ENCODE measurements at places on chromosomes 12 and 14.

DNA sequence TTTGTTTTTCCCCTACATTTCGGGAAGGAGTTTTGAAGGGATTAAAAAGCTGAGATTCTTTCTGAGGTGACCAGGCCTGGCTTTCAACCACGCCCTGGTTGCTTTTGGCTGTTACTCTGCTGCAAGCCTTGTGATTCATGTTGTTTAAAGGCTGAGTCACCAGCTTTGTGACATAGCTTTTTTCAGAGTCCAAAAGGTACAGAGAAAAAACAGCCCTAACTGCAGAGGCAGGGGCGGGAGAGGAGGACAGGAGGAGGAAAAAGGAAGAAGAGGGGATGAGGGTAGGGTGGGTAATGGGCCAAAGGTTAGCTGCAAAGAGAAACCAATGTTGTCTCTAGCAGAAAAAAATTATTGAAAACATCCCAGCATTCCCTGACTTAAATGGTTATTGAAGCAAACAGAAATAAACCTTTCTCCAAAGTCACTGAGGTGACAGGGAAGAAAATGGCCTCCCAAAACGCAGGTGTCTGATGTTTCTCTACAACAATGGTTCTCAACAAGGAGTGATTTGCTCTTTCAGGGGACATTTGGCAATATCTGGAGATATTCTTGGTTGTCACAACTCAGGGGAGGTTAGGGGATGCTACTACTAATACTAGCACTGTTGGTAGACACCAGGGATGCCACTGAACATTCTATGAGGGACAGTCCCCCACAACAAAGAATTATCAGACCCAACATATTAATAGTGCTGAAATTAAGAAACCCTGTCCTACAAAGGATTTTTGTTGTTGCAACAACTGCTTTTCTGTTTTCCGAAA, 2.1 kb upstream of the UBC start:
- DNase-seq: no peak

- DNase-seq: no peak
These were observed 35.8 kb downstream of the DDX51 start for GRCh38 chr12:132108211-132108832.

DNA sequence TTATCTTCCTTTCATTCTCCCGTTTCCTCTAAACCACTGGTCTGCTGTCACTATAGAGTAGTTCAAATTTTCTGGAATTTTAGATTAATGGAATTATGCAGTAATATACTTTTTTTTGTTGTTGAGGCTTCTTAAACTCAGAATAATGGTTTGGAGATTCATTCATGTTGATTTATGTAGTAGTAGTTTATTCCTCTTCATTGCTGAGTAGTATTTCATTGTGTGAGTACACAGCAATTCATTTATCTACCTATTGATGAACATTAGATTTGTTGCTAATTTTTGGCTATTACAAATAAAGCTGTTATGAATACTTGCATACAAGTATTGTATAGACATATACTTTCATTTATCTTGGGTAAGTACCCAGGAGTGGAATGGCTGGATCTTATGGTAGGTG, 7.2 kb downstream of the RASSF8 start:
- no peak for DNase-seq

- no peak for DNase-seq
These were observed 324.8 kb downstream of the C12orf50 start for GRCh38 chr12:87704374-87704773.

GRCh38 chr12:109710747-109711595, 2.7 kb upstream of the FAM222A start:
- no peak for DNase-seq

GRCh38 chr14:103542605-103543088, 13.7 kb downstream of the TRMT61A start:
- DNase-seq: no peak

- DNase-seq: no peak
These were observed at the start of gene AVPR1A for GRCh38 chr12:63150713-63151622. AVPR1A (minus strand) TSS chr12:63151201; CDS start chr12:63150836, 365 bp downstream.

- DNase-seq: no peak
These were observed 12.6 kb downstream of the DDX55 start for GRCh38 chr12:123614531-123614930.

- no peak for DNase-seq
These were observed 108.5 kb downstream of the NRXN3 start for GRCh38 chr14:78278464-78279250.

GRCh38 chr12:125132698-125133400, 67.6 kb downstream of the AACS start:
- no peak for DNase-seq

DNA sequence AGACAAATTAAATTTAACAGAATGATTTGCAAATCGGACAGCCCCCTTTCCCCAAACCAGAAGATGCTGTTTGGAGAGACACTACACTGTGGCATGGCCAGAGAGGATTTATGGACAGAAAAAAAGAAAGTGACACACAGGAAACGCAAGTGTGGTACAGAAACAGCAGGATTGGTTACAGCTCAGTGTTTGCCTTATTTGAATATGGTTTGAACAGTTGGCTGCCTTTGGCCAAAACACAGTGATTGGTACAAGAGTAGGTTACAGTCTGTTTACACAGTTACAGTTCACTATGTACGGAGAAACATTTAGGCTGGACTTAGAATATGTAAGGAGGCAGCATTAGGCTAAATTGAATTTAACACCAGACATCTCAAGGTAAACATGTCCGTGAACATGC, 335.3 kb downstream of the NPAS3 start:
- no peak for DNase-seq

DNA sequence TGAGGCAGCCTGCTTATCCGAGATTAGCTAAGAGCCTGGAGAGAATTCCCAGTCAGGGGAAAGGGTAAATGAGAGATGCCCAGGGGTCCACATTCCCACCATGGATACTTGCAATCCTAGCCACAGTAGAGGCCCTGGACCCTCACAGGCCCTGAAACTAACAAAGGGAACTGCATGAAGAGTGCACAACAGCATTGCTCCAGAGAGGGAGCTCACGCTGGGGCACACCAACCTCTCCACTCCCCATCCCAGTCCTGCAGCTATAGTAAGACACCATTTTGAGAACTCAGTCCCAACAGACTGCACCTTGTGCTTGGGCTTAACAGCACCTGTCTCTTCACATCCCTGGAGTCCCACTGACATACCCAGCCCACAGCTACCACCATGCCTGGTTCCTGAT, 30.5 kb downstream of the CEP83 start:
- DNase-seq: no peak

- no peak for DNase-seq
These were observed 60.6 kb downstream of the ARL6IP4 start for GRCh38 chr12:123041042-123041531.

- DNase-seq: no peak
These were observed 188.8 kb downstream of the TTC7B start for GRCh38 chr14:90627478-90627877.

- no peak for DNase-seq
These were observed 398.1 kb downstream of the NOVA1 start for GRCh38 chr14:26199590-26200370.

DNA sequence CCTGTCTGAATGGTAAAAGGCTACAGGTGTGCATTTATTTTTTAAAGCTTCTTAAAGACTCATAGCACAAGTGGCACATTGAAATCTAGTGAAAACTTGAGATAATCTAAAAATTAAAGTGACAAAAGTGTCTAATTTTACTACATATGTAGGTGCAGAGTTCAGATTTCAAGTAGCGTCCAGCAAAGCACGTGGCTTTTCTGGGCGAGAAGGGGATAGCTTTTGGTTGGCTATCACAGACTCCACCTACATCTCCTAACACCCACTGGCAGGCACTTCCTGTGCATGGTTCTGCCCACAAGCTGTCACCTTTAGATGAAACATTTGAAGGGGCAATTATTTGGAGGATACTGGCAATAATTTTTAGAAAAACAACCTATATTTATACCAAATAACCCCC, 1.9 kb upstream of the PITPNM2 start:
- DNase-seq: no peak

GRCh38 chr12:29552994-29553748, 55.7 kb upstream of the OVCH1 start:
- no peak for DNase-seq

DNA sequence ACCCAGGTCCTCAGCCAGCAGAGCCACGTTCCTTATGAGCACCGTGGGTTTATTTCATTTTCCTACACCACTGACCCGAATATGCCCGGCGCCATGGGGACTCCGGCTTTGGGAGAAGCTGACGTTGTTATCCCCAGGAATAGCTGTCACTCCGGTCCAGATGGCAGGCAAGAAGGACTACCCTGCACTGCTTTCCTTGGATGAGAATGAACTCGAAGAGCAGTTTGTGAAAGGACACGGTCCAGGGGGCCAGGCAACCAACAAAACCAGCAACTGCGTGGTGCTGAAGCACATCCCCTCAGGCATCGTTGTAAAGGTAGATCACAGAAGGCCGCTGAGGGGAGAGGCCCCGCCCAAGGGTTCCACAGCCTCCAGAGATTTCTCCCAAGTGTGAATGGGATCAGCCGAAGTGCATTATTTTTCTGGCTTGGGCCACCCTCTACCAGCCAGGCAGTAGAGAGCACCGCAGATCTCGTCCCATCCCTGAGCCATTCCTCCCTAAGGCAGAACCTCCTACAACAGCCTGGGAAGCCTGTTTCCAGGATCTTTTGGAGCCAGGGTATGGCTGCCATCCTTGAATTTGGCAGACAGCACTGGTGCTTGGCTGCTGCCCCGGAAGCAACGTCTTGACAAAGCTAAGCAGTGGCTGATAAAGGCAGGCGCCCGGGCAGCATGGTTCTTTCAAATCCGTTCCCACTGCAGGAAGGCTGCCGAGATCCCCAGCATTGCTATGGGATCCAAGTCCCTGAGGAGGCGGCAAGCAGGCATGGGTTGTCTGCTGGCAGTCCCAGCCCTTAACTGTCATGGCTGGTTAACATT, 17.8 kb downstream of the CDK2AP1 start:
- no peak for DNase-seq

- no peak for DNase-seq
These were observed 780.5 kb downstream of the NRXN3 start for GRCh38 chr14:78950649-78951048.

GRCh38 chr12:123506059-123506842, 27.3 kb downstream of the RILPL1 start:
- no peak for DNase-seq

DNA sequence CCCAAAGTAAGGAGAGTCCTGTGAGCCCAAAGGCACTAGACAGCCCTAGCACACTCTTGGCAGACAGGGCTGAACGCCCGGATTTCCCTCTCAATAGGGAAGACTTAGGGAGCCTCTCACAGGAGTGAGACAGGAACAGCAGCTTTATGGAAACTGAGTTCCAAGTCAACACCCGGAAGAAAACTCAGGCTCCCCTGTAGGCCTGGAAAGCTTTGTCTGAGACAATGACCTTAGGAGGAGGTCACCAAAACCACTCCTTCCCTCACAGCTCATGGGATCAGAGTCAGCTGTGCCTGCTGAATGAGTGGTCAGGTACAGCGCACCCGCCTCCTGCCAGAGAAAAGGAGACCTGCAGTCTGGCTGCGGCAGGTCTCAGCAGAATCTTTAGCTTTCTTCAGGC, 229.5 kb downstream of the CACNA1C start:
- DNase-seq: no peak

- DNase-seq: no peak
These were observed 174.2 kb upstream of the ATP2B1 start for GRCh38 chr12:89882792-89883191.

- DNase-seq: no peak
These were observed 218.5 kb downstream of the FUT8 start for GRCh38 chr14:65631040-65631439.

GRCh38 chr14:59481407-59481806, 2.8 kb downstream of the L3HYPDH start:
- no peak for DNase-seq

- no peak for DNase-seq
These were observed 42.9 kb downstream of the TESPA1 start for GRCh38 chr12:54941659-54942058.

- DNase-seq: no peak
These were observed 42.2 kb upstream of the GCH1 start for GRCh38 chr14:54944737-54945391.

GRCh38 chr12:632102-632696, 31.0 kb downstream of the NINJ2 start:
- DNase-seq: no peak
